Aorta (tissue), 5 donors: ENCODE measurements at places on chromosomes 4 and X. TPM values are rescaled to one million over a fixed set of nuclear protein-coding genes. Genes with fewer than 3 reads are reported as not detected.

The XKRX gene
- total RNA-seq, result 0.27 TPM

GRCh38 chr4:16617011-16617410, 281.4 kb downstream of the LDB2 start:
- no peak overlapping the region for H3K4me3 ChIP-seq
- H3K27ac ChIP-seq, result no peak overlapping the region

GRCh38 chr4:7313347-7313811, 121.0 kb downstream of the SORCS2 start:
- no peak overlapping the region for H3K4me3 ChIP-seq
- DNase-seq, result no peak
- H3K4me1 ChIP-seq, result no peaks in the 10 kb centered on the region
- H3K27ac ChIP-seq, result no peak overlapping the region
- H3K27me3 ChIP-seq, result no peaks in the 10 kb centered on the region
- no peaks in the 10 kb centered on the region for H3K36me3 ChIP-seq

DNA sequence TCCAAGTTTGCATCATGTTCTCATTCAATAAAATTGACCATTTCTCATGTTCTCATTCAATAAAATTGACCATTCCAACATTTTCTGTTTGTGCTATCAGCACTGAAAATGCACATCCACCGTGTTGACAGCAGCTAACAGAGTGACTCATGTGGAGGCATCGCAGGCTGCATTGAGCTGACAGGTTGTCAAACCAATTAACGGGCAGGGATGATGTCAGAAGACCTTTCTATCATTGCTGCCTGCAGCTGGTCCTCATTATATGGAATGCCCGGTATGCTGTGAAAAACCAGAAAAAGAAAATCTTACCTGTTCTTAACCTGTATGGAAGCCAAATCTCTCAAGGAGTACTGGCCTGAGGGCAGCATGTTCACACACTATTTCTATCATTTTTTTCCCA, 202.0 kb downstream of the SMIM20 start:
- H3K4me1 ChIP-seq, result no peaks in the 10 kb centered on the region
- no peaks in the 10 kb centered on the region for H3K36me3 ChIP-seq
- no peak overlapping the region for H3K4me3 ChIP-seq
- no peak overlapping the region for H3K27ac ChIP-seq
- no peak for DNase-seq
- peaks cover 1% of the 10 kb centered on the region for H3K27me3 ChIP-seq

The CT45A7 gene
- total RNA-seq, result not detected

DNA sequence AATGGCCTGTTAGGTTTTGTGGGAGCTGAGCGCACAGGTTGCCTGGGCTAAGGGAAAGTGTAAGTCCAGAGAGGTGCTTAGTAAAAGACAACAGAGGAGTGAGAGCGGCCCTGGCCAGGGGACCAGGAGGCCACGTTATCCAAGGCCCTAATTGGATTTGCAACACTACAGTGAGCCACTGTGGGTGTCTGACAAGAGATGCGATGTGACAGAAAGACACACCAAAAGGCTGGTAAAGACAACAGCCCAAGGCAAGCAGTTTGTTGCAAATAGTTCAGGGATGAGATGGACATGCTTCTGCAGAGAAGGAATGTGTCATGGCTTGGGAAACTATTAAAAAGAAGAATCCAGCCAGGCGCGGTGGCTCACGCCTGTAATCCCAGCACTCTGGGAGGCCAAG, 162.7 kb upstream of the KIT start:
- no peak for DNase-seq
- H3K4me1 ChIP-seq, result no peaks in the 10 kb centered on the region
- no peaks in the 10 kb centered on the region for H3K27me3 ChIP-seq
- no peak overlapping the region for H3K4me3 ChIP-seq
- H3K27ac ChIP-seq, result no peak overlapping the region

GRCh38 chr4:180285796-180286195, 1957.4 kb upstream of the TENM3 start:
- H3K4me3 ChIP-seq, result no peak overlapping the region
- no peaks in the 10 kb centered on the region for H3K4me1 ChIP-seq
- no peaks in the 10 kb centered on the region for H3K36me3 ChIP-seq

- DNase-seq, result no peak
- H3K27ac ChIP-seq, result no peak overlapping the region
- H3K4me3 ChIP-seq, result no peak overlapping the region
- no peaks in the 10 kb centered on the region for H3K36me3 ChIP-seq
- no peaks in the 10 kb centered on the region for H3K4me1 ChIP-seq
These were observed 64.3 kb downstream of the RASL11B start for GRCh38 chr4:52926196-52926974.
